HuH-7 (cell line): ENCODE measurements at places on chromosomes 2 and 18.

DNA sequence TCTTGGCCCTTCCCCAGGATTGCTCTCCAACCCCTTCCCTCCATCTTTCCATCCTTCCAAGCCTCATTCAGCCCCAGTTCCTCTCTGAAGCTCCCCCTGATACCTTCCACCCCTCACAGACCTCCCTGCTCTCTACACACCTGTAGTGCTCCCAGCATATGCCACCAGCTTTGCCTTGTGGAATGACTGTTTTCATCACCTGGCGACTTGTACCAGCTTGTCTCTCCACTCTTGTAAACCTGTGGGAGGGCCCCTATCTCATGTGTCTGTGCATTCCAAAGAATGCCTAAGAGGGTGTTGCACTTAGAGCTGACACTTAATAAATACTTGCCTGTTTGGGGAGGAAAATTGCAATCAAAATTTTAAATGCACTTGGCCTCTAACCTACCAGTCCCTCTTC, 198.7 kb downstream of the BCL11A start:
- DNase-seq = no peak

GRCh38 chr18:59660786-59661743, 36.2 kb downstream of the CCBE1 start:
- DNase-seq = no peak

- DNase-seq = no peak
Observed at GRCh38 chr2:56456791-56457190, 273.0 kb downstream of the CCDC85A start.

- no peak for DNase-seq
Observed at GRCh38 chr2:72828840-72829507, 3.1 kb upstream of the EXOC6B start.

DNA sequence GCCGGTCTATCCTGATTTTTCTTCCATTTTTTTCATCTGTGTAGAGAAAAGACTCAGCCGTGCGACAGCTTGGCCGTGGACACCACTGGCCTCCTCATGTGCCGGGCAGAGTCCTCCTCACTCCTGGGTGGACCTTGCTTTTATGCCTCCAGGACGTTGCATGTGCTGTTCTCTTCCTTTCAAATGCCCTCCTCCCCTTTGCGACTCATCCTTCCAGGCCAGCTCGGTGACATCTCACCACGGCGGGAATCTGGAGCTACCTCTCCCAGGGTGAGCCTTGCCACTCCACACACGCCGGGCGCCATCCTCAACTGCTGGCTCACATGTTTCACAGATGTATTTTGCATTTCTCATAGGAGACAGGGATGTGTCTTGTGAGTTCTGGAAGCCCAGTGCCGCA, 198.5 kb upstream of the HDAC4 start:
- no peak for DNase-seq

- no peak for DNase-seq
Observed at GRCh38 chr2:234111523-234111922, 61.0 kb downstream of the SPP2 start.

DNA sequence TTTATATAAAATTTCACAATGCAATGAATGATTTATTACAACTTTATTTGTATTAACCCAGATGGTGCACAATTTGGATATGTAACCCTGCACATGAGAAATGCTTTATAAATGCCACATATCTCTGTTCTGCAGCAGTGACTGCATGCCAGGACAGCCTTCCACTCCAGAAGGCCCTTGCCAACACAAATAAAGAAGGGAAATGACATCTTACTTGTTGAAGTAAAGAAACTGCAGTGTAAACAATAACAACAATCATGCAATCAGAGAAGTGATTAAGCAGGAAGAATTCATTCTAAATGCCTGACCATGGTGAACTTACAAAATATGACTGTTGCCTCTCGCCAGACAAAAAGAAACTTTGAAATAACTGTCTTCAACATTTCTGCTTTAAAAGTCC, 129.9 kb upstream of the CHST9 start:
- DNase-seq = no peak

DNA sequence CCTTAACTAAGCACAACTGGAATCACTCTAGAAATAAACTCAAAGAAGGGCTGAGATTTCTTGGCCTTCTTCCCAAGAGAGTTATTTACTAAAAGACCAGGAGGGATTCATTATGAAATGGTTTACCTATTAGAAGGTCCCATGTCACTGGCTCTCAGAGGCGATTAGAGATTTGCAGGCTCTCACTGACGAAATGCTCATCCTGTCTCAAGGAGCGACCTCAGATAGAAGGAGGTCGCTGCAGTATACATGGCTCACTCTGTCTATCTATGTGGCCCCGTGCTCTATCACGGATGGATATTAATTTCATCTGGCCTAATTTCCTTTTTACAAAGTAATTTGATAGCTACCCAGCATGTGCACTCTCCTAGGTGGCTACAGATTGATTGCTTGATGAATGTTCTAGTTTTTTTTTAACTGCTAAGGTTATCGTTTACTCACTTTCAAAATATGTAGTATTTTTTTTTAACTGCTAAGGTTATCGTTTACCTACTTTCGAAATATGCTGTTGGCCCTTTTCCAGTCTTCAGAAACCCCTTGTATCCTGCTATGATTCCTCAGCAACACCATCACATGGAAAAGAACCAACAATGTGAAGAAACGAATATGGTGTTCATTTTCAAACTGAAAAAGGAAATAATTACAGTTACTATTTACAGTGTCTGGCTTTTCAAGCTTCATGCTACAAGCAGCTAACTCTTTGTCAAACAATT, 9.1 kb downstream of the SMIM21 start:
- DNase-seq = no peak

GRCh38 chr18:74496508-74497323, 553 bp downstream of the CNDP2 start:
- peak; percentile 57 for DNase-seq

DNA sequence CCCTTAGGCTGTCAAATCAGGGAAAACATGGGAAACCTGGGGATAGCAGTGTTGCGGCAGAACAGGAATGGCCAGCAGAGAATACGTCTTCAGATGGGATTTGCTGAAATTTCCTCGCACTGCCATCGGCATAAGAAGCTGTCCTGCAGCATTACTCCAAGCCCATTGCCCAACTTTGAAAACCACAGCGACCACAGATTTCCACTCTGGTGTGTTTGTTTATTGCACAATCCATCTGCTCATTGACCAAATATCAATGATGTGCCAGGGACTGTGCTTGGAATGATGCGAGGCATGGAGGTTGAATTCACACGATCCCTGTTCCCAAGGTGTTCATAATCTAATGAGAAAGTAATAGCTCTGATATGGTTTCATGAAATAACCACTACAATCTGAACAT, 383.3 kb upstream of the MYT1L start:
- no peak for DNase-seq

DNA sequence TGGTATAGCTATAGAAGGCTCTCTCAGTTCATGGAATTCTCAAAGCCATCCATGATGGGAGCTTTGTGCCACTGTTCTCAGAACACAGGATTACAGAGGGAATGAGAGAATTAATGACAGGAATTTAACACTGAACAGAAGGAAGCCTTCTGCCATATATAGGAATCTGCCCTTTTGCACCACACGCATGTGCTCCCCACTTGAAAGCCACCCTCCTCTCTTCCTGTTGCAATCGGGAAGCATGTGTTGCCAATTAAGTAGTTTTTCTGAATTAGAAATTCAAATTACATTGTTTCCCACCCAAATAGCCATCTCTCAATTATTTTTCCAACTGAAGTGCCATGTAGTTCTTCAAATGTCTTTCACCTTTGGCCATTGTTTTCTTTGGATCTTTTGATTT, 71.3 kb downstream of the C1D start:
- no peak for DNase-seq

DNA sequence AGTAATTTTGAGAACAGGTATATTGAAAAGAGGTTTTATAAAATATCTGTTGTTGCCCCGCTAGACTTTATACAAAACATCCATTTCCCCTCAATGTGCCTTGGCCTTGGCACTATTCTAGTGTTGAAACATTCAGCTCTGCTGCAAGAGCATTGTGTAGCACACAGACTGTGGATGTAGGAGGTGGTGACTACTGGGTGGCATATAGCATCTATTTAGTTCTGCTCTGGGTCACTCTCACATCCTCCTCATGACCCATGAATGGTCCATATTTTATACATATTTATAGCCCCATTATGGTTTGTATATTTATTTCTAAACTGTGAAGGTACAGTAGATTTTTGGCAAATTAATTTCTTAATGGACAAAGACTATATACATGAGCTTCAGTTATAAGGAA, 1022.0 kb upstream of the CELF4 start:
- no peak for DNase-seq

DNA sequence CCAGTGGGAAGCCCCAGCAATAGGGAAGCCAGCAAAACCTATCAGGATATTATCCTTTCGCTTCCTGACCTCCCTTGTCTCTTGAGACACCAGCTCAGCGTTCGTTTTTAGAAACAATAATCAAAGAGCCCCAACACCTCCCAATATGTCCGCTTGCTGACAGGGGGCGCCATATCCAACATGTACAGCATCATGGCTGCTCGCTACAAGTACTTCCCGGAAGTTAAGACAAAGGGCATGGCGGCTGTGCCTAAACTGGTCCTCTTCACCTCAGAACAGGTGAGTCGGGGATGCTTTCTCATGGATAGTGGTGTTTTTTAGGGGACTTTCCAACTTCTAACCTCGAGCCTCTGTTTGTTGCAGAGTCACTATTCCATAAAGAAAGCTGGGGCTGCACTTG, 28.7 kb downstream of the GAD1 start:
- no peak for DNase-seq

GRCh38 chr2:5617796-5618195, 74.4 kb upstream of the SOX11 start:
- DNase-seq = no peak

DNA sequence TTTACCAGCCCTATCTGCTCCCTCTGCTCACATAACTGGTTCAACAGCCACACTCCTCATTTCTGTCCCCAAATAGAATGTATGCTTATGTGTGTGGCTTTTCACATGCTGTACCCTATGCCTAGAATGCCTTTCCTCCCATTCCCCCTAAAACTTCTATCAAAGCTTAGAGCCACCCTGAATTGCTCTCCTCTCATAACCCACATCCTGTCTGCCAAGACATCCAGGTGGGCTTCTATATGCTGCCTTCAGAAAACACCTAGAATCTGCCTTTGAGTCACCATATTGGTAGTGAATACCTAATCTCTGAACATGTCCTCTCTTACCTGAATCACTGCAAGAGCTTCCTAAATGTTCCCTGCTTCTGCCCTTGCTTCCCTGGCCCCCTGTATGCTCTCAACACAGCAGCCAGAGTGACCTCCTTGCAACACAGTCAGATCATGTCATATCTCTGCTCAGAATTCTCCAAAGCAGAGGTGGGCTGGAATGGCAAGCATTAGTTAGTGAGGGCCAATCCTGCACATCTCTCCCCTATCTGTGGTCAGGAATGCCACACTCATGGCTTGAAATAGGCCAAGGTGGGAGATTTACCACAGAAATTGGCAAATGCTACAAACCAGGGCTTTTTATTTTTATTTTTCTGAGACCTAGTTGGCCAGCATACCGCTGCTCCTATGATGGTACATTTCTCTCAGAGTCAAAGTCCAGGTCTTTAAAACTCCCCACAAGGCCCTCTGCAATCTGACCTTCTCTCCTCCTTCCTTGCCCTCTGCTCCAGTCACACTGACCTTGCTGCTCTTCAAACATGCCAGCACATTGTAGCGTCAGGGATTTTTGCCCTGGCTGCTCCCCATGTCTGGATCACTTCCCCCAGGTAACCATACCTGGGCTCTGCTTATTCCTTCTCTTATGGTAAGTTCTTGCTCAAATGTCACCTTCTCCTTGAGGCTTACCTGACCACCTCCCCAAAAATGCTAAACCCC, 111.8 kb upstream of the STON1 start:
- DNase-seq = no peak

DNA sequence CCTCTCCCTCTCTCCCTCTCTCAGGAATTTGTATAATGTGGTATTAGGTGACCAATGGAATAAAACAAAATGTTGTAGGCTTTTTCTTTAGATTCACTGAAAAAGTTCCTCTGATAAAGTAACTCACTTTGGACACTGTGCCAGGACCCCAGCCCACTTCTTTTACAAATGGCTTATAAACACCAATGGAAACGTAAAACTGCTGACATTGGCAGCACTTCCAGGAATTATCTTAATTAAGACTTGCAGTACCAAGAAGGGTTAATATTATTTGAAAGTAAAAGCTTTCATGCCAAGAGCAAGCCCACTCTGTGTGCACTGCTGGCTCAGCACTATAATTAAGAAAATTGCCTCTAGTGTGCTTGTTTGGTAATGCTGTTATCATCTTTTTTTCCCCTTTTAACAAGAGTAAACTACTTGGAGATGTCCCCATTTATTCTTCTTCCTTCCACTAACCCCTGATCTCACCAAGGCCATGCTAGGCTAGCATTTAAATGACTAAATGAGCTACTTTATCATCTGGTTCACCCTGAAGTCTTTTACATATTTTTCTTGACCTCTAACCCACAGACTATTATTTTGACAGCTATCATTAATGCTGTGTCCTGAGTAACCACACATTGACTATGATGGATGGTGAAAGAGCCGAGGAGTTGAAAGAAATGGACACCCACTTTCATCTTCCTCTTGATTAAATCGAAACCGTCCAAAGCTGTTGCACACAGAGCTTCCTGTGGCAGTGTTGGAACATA, 232.2 kb upstream of the ETAA1 start:
- no peak for DNase-seq

DNA sequence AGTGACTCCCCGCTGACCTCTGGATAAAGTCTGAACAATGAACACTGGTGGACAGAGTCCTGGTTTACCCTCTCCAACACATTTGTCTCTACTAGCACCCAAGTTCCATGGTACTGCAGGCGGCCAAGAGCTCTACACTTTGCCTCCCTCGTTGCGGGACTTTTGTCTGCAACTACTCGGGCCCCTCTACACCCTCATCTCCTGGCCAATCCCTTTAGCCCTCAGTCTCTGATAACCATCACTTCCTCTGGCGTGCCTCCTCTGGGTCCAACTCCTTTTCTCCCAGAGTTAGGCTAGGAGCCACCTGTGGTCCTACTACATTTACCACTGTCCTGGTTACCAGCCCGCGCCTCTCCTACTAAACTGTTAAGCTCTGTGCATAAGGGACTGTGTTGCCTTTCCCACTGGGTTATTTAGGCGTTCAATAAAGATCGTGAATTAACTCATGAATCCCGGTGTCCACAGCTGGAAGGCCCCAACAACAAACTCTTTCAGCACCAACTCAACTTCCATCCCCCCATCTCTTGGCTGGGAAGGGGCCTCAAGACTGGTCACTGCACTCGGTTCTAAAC, 757 bp downstream of the HDHD2 start:
- peak; percentile 5 for DNase-seq

- DNase-seq = no peak
Observed at GRCh38 chr2:115160531-115161080, 718.2 kb downstream of the DPP10 start.

- DNase-seq = no peak
Observed at GRCh38 chr18:11667578-11667977, 21.5 kb upstream of the GNAL start.

DNA sequence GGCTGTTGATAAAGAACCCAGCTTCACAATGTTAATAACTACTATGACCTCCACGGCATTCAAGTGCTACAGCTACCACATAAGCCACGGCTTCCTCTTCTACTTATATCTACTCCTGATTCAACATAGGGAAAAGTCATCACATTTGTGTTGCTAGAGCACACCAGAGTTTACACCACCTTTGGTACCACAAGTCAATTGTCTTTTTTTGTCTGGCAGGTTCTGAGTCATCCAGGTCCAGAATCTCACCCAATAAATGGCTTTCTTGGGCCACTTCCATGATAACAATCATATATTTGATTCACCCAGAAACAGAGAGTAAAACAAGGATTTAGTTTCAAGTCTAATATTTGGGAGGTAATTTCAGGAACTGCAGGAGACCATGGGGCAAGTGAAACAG, 480.2 kb downstream of the TMX3 start:
- no peak for DNase-seq
